ENCODE measurements at places on chromosomes 11 and 22. TPM values are rescaled to one million over a fixed set of nuclear protein-coding genes. Genes with fewer than 3 reads are reported as not detected.

Gene SCGB2A2
- total RNA-seq: not detected

Gene CNTN5
- not detected for total RNA-seq

Gene APOL4
- 3.3 TPM for total RNA-seq

Gene SEPTIN5
- total RNA-seq: 8.7 TPM

Gene UFD1
- total RNA-seq: 68.5 TPM

Gene TPBGL
- total RNA-seq: not detected

Gene UBASH3B
- 5.1 TPM for total RNA-seq

Gene CABP4
- total RNA-seq: 3.9 TPM

Gene SMIM38
- total RNA-seq: not detected

Gene SAA1
- total RNA-seq: not detected

Gene WEE1
- 24.0 TPM for total RNA-seq

Gene CDC42EP1
- 79.8 TPM for total RNA-seq

Gene TMEM258
- total RNA-seq: 64.7 TPM

Gene PIM3
- 122 TPM for total RNA-seq

Gene H19
- 6.5 TPM for total RNA-seq

Gene CARNS1
- total RNA-seq: not detected

Gene PATE2
- total RNA-seq: not detected

Gene FDXACB1
- total RNA-seq: 2.5 TPM

Gene SERHL2
- 2.9 TPM for total RNA-seq

Gene LRRN4CL
- not detected for total RNA-seq

Gene LGALS12
- not detected for total RNA-seq

Gene OR5L2
- not detected for total RNA-seq

Gene OR8K1
- not detected for total RNA-seq

Gene TUBA8
- 11.5 TPM for total RNA-seq

Gene BBOX1
- total RNA-seq: not detected

Gene PANX2
- total RNA-seq: 0.39 TPM

Gene TPH1
- total RNA-seq: not detected

Gene CXCR5
- not detected for total RNA-seq

Gene PNPLA5
- total RNA-seq: not detected

Gene ZNF280B
- total RNA-seq: 0.94 TPM

Gene OR8D4
- total RNA-seq: not detected

Data from mammary microvascular endothelial cell (primary cell).